ENCODE measurements at places on chromosomes 4 and X.
A peak's percentile ranks its signal among the peaks of the same experiment; 100 is the strongest.

GRCh38 chr4:76074993-76075600 lies 588 bp downstream of the ART3 start:
- no peak overlapping the region for H3K4me3 ChIP-seq
- H3K36me3 ChIP-seq: no peaks in the 10 kb centered on the region
- no peaks in the 10 kb centered on the region for H3K27me3 ChIP-seq
- no peaks in the 10 kb centered on the region for H3K4me1 ChIP-seq
- no peak for DNase-seq

DNA sequence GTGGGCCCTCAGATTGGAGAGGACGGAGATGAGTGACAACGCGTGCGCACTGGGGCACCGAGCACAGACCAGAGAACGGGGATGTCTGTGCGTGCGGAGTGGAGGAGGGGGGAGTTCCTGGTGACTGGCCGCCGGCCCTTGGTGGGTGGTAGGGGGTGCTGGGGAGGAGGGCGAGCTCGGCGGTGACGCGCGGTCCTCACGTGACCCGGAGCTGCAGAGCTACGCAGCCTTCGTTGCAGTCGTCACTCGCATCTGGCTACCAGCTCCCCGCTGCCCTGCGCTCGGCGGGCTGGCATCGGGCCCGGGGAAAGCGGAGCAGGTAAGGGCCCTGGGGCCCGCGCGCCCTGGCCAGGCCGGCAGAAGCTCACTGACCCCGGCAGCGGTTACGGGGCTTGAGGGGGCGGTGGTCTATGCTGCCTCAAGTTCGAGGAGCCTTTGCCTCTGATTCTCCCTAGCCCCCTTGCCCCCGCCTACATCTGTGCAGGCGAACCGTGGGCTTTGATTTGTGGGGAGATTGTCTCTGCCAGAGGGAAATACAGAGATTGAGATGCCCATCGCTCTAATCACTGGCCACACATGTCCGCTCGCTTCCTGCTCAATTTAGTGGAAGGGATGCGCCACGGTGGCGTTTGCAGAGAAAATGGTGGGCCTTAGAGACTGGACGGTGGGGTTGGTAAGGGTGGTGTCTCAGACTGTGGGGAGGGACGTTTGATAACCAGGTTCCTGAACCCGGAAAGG lies at the start of gene ARMCX4:
ARMCX4 (plus strand) TSS at position 245 of the 738 bp plus-strand sequence. CDS start 3,134 bp downstream, outside the sequence.
- no peak for DNase-seq
- no peaks in the 10 kb centered on the region for H3K27me3 ChIP-seq
- H3K4me3 ChIP-seq: no peak within 1 kb of the TSS
- H3K36me3 ChIP-seq: no peaks in the 10 kb centered on the region
- H3K4me1 ChIP-seq: no peaks in the 10 kb centered on the region
- H3K27ac ChIP-seq: no peak within 1 kb of the TSS

GRCh38 chr4:188082796-188083195 lies 26.6 kb downstream of the TRIML2 start:
- no peaks in the 10 kb centered on the region for H3K4me1 ChIP-seq
- H3K4me3 ChIP-seq: no peak overlapping the region
- no peak for DNase-seq
- H3K27me3 ChIP-seq: no peaks in the 10 kb centered on the region
- no peak overlapping the region for H3K27ac ChIP-seq

GRCh38 chrX:121853762-121854613 lies 806.6 kb downstream of the GLUD2 start:
- H3K4me3 ChIP-seq: no peak overlapping the region
- DNase-seq: no peak
- no peak overlapping the region for H3K27ac ChIP-seq
- H3K27me3 ChIP-seq: no peaks in the 10 kb centered on the region

DNA sequence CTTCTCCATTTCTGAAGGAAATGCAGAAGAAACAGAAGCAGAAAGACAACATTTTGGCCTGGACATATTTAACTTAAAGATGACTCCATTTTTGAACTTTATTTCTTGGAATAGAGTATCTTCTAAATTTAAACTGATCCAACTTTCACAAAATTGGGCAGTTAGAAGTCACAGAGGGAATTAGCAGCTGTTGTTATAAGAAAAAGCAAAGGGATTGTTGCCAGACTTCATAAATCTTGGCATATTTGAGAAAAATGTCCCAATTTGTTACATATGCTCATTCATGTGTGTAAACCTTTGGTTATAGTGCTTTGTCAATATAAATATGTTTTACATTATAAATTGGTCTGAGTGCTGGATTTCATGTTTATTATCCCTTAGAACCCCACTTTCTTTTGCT lies 3.4 kb downstream of the GLUD2 start:
- no peak overlapping the region for H3K27ac ChIP-seq
- DNase-seq: no peak
- H3K27me3 ChIP-seq: no peaks in the 10 kb centered on the region
- no peaks in the 10 kb centered on the region for H3K4me1 ChIP-seq
- no peak overlapping the region for H3K4me3 ChIP-seq

DNA sequence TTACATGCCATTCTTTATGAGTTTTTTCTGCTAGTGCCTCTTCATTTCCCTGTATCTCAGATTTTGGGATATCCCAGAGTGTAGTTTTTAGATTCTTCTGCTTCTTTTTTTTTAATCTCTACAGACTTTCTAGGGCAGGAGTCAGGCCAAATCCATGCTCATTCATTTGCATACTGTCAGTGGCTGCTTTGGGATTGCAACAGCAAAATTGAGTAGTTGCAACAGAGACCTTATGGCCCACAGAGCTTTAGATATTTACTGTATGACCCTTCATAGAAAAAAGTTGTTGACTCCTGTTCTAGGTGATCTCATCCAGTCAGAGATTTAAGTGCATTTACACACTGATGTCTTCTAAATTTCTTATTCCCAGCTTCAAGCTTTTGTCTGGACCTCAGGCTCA lies 35.3 kb downstream of the ARFIP1 start:
- DNase-seq: peak; percentile 46
- H3K27me3 ChIP-seq: no peaks in the 10 kb centered on the region
- peaks cover 41% of the 10 kb centered on the region for H3K4me1 ChIP-seq
- no peaks in the 10 kb centered on the region for H3K36me3 ChIP-seq
- H3K4me3 ChIP-seq: no peak overlapping the region
- H3K27ac ChIP-seq: peak overlapping the region; percentile 22
